ENCODE measurements at places on chromosomes 13 and 19.

GRCh38 chr19:47227352-47228167 lies 3.4 kb downstream of the BBC3 start:
- peaks cover 26% of the 10 kb centered on the region for H3K4me1 ChIP-seq
- H3K27ac ChIP-seq, result peak overlapping the region; percentile 97
- peak; percentile 92 for DNase-seq
- no peaks in the 10 kb centered on the region for H3K27me3 ChIP-seq

DNA sequence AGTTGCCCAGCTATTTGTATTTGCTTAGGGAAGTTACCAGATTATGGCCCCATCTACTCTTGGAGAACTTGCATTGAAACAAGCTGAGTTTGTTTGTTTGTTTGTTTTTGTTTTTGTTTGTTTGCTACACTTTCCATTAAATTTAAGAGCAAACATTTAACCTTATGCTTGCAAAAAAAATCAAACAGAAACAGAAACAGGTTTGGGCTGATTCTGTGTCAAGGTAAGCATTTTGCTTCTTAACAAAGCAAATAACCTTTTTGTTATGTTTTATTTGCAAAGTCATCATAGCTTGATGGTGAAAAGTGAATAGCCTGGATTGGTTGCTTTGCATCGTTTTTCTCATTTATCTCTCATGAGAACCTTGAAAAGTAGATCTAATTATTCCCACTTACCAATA lies 531.8 kb downstream of the EFNB2 start:
- no peaks in the 10 kb centered on the region for H3K27me3 ChIP-seq
- no peak overlapping the region for H3K4me3 ChIP-seq
- H3K36me3 ChIP-seq, result no peaks in the 10 kb centered on the region
- no peak overlapping the region for H3K27ac ChIP-seq

GRCh38 chr13:91356919-91357612 lies 9.6 kb downstream of the MIR17HG start:
- no peak overlapping the region for H3K27ac ChIP-seq
- no peak for DNase-seq
- H3K36me3 ChIP-seq, result peaks cover 4% of the 10 kb centered on the region
- H3K4me1 ChIP-seq, result no peaks in the 10 kb centered on the region
- no peaks in the 10 kb centered on the region for H3K27me3 ChIP-seq
- H3K4me3 ChIP-seq, result no peak overlapping the region

GRCh38 chr19:46898731-46899130 lies 37.9 kb downstream of the ARHGAP35 start:
- H3K36me3 ChIP-seq, result no peaks in the 10 kb centered on the region
- no peak overlapping the region for H3K4me3 ChIP-seq
- peak; percentile 33 for DNase-seq
- no peaks in the 10 kb centered on the region for H3K27me3 ChIP-seq

DNA sequence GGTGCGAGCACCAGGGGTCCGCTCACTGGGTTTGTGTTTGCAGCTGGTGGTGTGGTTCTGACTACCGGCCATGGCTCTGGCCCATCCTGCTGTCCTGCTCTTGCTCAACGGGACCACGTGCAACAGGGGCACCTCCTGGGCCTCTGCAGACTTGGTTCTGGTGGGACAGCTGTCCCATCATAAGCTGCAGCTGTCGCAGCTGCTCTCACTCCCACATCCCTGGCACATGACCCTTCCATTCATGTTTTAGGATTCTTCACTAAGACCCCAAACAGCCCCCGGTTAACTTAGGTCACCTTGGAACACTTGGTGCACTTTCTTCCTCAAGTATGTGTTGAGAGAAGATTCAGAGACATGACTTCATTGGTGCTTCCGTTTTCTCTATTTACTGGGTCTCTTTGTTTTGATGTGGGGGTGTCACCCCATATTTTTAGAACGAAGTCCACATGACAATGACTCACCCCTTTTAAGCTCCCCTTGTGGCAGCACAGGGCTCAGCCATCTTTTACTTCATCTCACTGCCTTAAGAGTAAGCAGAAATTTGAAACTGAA lies 68.4 kb upstream of the ARHGEF7 start:
- H3K4me3 ChIP-seq, result no peak overlapping the region
- DNase-seq, result peak; percentile 67

- no peak for DNase-seq
- H3K36me3 ChIP-seq, result no peaks in the 10 kb centered on the region
- H3K4me3 ChIP-seq, result no peak overlapping the region
- no peaks in the 10 kb centered on the region for H3K4me1 ChIP-seq
Observed at GRCh38 chr13:51825165-51825592, 19.8 kb downstream of the TMEM272 start.

- peaks cover 25% of the 10 kb centered on the region for H3K4me1 ChIP-seq
- peak; percentile 66 for DNase-seq
- H3K36me3 ChIP-seq, result no peaks in the 10 kb centered on the region
- H3K27ac ChIP-seq, result peak overlapping the region; percentile 70
Observed at GRCh38 chr19:44742330-44743061, 6.0 kb upstream of the BCL3 start.

- H3K27ac ChIP-seq, result no peak overlapping the region
- H3K27me3 ChIP-seq, result no peaks in the 10 kb centered on the region
- no peaks in the 10 kb centered on the region for H3K36me3 ChIP-seq
- no peak overlapping the region for H3K4me3 ChIP-seq
- no peaks in the 10 kb centered on the region for H3K4me1 ChIP-seq
Observed at GRCh38 chr13:81246556-81246955, 905.6 kb upstream of the SPRY2 start.

- H3K27me3 ChIP-seq, result peaks cover 9% of the 10 kb centered on the region
- DNase-seq, result no peak
- H3K4me3 ChIP-seq, result no peak overlapping the region
- H3K4me1 ChIP-seq, result peaks cover 2% of the 10 kb centered on the region
- no peaks in the 10 kb centered on the region for H3K36me3 ChIP-seq
Observed at GRCh38 chr19:33294058-33294798, 8.1 kb downstream of the CEBPA start.

GRCh38 chr19:55426042-55426441 lies 17.1 kb downstream of the SHISA7 start:
- no peaks in the 10 kb centered on the region for H3K36me3 ChIP-seq
- no peak overlapping the region for H3K4me3 ChIP-seq
- no peak for DNase-seq
- peaks cover 4% of the 10 kb centered on the region for H3K27me3 ChIP-seq

GRCh38 chr13:113740661-113741060 lies 18.4 kb upstream of the TMEM255B start:
- no peaks in the 10 kb centered on the region for H3K36me3 ChIP-seq
- H3K4me3 ChIP-seq, result no peak overlapping the region
- H3K27me3 ChIP-seq, result no peaks in the 10 kb centered on the region
- H3K4me1 ChIP-seq, result no peaks in the 10 kb centered on the region
- DNase-seq, result no peak

DNA sequence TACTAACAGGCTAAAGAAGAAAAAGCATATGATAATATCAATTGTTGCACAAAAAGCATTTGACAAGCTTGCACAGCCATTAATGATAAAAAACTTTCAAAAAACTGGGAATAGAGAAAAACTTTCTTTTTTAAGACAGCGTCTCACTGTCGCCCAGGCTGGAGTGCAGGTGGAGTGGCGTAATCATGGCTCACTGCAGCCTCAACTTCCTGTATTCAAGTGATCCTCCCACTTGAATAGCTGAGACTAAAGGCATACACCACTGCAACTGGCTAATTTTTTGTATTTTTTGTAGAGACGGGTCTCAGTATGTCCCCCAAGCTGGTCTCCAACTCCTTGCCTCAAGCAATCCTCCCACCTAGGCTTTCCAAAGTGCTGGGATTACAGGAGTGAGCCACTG lies 382.8 kb downstream of the TSHZ3 start:
- no peaks in the 10 kb centered on the region for H3K4me1 ChIP-seq
- no peaks in the 10 kb centered on the region for H3K36me3 ChIP-seq
- DNase-seq, result no peak
- H3K4me3 ChIP-seq, result no peak overlapping the region

DNA sequence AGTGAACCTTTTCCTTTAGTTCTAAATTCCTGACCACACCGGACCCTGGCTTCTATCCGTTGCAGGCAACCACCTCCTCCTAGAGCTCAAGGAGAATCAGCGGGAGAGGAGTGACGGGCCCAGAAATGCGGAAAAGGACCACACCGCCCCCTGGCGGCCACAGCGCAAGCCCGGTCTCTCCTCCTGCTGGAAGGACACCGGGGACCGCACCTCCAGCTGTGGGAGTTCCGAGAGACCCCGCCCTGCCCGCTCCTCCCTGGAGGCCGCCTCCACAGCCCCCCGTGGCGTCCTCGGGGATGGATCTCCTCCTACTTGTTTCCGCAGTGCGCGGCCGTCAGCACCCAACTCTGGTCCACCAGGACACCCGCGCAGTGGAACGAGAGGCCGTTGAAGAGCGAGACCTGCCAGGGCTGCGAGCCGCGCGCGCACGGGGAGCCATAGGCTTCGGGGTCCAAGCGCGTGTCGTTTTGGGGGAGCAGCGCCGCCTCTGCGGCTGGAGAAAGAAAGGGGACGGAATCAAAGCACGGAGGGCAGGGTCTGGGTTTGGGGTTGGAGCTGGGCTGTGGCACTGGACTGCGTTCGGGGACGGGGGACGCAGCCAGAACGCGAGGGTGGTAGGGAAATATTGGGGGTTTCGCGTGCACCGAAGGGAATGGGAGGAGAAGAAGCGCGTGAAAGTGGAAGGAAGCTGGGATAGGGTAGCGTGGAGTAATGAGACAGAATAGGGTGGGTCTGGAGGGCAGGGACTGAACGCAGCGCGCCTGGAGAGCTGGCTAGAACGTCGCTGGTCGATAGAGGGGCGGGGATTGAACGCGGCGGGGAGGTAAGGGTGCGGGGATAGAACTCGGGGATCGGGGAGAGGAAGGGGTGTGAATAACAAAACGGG lies 2.5 kb downstream of the KLK10 start:
- DNase-seq, result no peak
- peaks cover 3% of the 10 kb centered on the region for H3K27me3 ChIP-seq
- H3K4me1 ChIP-seq, result no peaks in the 10 kb centered on the region
- H3K36me3 ChIP-seq, result no peaks in the 10 kb centered on the region

- peaks cover 9% of the 10 kb centered on the region for H3K4me1 ChIP-seq
- DNase-seq, result no peak
- H3K27me3 ChIP-seq, result no peaks in the 10 kb centered on the region
- H3K4me3 ChIP-seq, result peak overlapping the region; percentile 82
- H3K27ac ChIP-seq, result peak overlapping the region; percentile 84
Observed at GRCh38 chr19:1590641-1591397, 1.8 kb downstream of the MBD3 start.

- no peak for DNase-seq
- H3K36me3 ChIP-seq, result no peaks in the 10 kb centered on the region
- no peak overlapping the region for H3K4me3 ChIP-seq
- no peaks in the 10 kb centered on the region for H3K4me1 ChIP-seq
Observed at GRCh38 chr13:34411894-34412293, 530.2 kb upstream of the NBEA start.

- H3K27me3 ChIP-seq, result no peaks in the 10 kb centered on the region
- peaks cover 3% of the 10 kb centered on the region for H3K36me3 ChIP-seq
- H3K4me1 ChIP-seq, result no peaks in the 10 kb centered on the region
Observed at GRCh38 chr13:113465300-113465699, 12.0 kb upstream of the ADPRHL1 start.

- no peak overlapping the region for H3K4me3 ChIP-seq
- peaks cover 25% of the 10 kb centered on the region for H3K4me1 ChIP-seq
- H3K27me3 ChIP-seq, result no peaks in the 10 kb centered on the region
- H3K27ac ChIP-seq, result no peak overlapping the region
- no peak for DNase-seq
Observed at GRCh38 chr19:5960005-5961001, 17.6 kb downstream of the RANBP3 start.

DNA sequence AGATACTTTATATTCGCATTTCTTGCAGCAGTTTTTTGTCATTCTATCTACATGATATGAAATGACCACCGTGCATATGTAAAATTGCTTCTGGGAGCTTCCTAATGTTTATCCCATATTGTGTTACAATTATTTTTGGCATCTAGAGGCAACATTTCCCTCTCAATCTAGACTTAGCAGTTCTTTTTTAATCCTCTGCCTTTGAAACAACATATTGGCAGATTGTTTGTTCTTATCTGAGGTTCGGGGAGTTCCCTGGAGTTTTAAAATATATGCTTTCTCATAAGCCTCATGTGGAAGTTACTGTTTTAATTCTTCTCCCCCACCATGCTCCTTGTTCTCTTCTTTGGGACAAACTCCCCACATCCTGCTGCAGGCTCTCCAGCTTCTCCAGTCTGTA lies 130.1 kb upstream of the SLC10A2 start:
- no peak for DNase-seq
- H3K4me1 ChIP-seq, result no peaks in the 10 kb centered on the region
- no peaks in the 10 kb centered on the region for H3K36me3 ChIP-seq
- H3K27ac ChIP-seq, result no peak overlapping the region
- H3K4me3 ChIP-seq, result no peak overlapping the region

DNA sequence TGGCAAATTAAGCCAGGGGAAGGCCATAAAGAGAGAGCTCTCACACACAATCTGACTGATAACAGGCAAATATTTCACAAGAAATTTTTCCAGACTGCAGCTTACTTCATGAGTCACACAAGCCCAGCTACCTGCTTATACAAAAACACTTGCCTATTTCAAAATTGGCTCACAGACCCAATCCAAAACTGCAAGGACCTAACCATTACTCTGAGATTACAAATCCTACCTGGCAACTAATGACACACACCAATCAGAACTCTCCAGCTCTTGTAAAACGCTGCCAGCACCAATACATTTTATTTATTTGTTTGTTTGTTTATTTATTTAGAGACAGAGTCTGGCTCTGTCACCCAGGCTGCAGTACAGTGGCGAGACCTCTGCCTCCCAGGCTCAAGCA lies 18.1 kb upstream of the ZFP82 start:
- no peaks in the 10 kb centered on the region for H3K36me3 ChIP-seq
- no peak overlapping the region for H3K27ac ChIP-seq
- no peaks in the 10 kb centered on the region for H3K4me1 ChIP-seq
- no peaks in the 10 kb centered on the region for H3K27me3 ChIP-seq
- H3K4me3 ChIP-seq, result no peak overlapping the region
- DNase-seq, result no peak

GRCh38 chr13:36907266-36907665 lies 12.8 kb downstream of the SMAD9 start:
- H3K36me3 ChIP-seq, result no peaks in the 10 kb centered on the region
- no peaks in the 10 kb centered on the region for H3K4me1 ChIP-seq
- no peak overlapping the region for H3K4me3 ChIP-seq
- H3K27ac ChIP-seq, result no peak overlapping the region

DNA sequence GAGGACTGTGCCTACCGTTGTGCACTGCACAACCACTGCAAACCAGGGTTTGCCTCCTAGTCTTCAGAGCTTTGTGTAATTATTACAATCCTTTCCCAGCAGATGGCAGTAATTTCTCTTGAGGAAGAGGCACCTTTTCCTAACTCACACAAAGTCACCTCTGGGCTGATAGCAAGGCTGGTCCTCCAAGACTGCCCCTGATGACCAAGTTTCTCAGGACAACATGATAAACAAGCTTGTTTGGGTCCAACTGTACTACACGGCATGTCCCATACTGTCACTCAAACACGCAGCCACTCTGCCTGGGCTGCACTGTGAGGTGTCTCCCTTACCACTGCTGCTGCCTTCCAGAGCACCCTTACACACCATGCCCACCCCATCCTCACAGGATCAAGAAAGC lies 39.3 kb downstream of the RFXAP start:
- no peak overlapping the region for H3K27ac ChIP-seq
- no peaks in the 10 kb centered on the region for H3K4me1 ChIP-seq

DNA sequence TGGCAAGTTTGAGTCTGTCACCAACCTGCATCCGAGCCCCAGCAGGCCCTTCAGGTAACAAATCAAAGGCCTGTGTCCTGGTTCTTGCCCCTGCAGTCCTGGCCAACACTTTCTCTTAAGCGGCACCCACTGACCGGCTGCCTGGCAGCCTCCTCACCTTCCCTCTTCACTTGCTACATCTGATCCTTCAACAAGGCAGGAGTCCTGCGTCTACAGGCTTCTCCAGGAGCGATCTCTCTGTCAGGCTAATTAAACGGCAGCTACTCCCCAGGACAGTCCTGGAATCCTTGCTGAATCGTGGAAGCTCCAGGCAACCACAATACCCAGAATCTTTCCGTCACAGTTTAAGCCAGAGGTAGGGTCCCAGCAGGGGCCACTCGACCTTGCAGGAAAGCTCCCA lies 41.1 kb upstream of the GAS6 start:
- H3K27me3 ChIP-seq, result no peaks in the 10 kb centered on the region
- no peak overlapping the region for H3K27ac ChIP-seq
- no peaks in the 10 kb centered on the region for H3K36me3 ChIP-seq
- peaks cover 7% of the 10 kb centered on the region for H3K4me1 ChIP-seq

All from fibroblast of lung (primary cell).